Activated CD4-positive, alpha-beta T cell treated with anti-CD3 and anti-CD28 coated beads, Interleukin-2, amount 10 ng/mL, durations not matched to agents 7 days and 5 days (primary cell): ENCODE measurements at places on chromosomes 3 and 15.

DNA sequence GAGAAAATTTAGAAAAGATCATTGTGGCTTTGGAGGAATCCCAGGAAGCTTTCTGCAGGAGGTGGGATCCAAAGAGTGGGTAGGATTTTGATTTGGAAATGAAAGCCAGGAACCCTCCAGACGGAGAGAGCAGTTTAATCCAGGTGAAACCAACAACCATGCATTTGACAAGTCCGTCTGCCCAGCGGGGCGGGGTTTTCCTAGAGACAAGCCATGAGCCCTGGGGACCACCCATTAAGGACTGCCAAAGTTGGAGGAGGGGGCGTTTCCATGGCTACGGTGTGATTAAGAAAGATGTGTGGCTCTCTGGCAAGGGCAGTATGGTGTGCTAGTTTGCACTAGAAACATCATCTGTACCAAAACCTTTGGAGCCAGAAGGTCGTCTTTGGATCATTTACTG lies 53.4 kb downstream of the SRGAP3 start:
- DNase-seq: no peak

DNA sequence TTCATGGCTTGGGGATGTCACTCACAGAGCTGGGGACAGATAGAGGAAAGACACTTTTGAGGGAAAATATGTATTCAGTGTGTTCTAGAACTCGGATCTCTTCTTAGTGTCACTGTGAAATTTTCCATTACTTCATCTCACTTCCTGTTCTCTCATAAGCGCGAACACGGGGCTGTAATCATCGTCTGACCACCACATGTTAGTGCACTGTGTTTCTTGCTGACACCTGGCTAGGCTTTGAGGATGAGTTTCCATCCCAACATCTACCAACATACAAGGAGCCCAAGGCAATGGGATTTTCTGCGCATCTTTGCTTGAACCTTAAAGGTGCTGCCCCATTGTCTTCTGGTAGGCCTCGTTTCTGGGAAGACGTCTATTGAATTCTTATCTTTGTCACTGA lies 84.0 kb downstream of the LIPC start:
- DNase-seq: peak; percentile 33

- no peak for DNase-seq
Measured at GRCh38 chr3:45232521-45232920, 6.4 kb upstream of the TMEM158 start.

DNA sequence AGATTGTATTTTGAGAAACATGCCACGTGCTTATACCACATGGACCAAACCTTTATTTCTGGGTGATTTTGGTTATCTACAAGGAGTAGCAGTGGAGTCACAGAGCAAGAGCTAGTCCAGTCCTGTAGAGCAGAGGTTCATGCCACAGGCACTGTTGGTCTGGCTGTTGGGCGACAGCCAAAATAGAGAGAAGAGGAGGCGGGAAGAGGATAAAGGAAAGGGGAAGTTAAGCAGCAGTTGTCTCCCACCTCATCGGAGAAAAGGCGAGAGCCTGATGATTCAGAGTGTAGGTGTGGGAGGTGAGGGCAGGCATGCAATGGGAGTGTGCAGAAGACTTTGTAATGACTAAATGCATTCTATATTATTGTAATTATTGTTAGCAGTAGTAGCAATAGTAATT lies 237.5 kb upstream of the ROPN1 start:
- no peak for DNase-seq

GRCh38 chr15:71112429-71112828 lies 2.8 kb upstream of the THSD4 start:
- DNase-seq: no peak

DNA sequence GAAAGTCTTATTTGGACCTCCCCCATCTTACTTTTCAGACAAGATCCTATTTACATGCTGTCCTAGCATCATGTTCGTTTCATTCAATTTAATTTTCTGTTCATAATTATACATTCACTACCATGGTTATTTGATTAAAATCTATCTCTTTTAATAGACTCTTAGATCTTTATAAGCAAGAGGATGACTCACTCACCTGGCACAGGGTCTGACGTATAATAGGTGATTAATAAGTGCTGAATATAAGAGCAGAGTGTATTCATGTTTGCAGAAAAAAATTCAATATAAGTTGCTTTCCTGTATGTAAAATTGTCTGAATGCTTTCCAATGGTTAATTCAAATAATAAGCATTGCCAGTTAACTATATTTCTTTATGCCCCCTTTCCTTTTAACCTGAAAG lies 165.5 kb upstream of the CBLB start:
- DNase-seq: no peak

- DNase-seq: peak; percentile 71
Measured at GRCh38 chr3:49602877-49603411, 48.7 kb downstream of the BSN start.

- DNase-seq: no peak
Measured at GRCh38 chr3:105950881-105951600, 82.2 kb upstream of the CBLB start.
